ENCODE measurements at places on chromosomes 2 and 18.

GRCh38 chr2:120388222-120389035 lies 42.5 kb downstream of the INHBB start:
- DNase-seq, result no peak

DNA sequence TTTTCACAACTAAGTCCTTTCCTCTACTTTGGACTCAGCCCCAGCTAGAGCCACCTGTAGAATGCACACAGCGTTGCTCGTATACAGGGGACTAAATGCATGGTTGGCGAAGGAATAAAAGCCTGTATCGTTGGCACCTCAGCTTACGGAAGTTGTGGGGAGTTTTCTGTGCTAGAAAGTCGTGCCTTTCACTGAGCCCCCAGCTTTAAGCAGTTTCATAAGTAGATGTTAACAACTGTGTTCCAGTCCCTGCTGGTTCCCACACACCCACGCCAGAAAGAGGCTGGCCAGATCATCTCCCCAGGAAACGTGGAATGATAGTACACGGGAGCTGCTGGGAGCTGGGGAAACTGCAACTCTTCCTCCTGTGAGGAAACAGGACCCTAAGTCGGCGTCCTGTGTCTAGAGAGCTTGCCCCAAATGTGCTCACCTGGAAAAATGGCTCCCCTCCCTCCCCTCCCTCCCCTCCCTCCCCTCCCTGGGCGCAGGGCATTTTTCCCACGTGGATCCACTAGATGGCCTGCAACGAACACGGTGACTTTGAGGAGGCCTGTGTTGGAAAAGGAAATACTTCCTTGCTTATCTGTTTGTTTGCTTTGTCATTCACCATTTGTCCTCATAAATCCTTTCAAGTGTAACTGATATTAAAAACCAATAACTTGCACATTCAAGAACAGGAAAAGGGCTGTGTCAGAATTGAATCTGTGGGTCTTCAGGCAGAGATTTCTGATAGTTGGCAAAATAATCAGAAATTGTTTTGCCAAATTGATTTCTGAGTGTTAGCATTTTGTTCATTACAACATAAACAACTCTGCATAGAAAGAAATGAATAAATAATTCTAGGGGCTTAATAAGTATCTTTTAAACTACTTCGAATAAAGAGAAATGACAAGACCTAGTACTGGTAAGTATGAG lies 43.9 kb upstream of the RFX8 start:
- DNase-seq, result no peak

- no peak for DNase-seq
Measured at GRCh38 chr2:128702616-128703015, 383.9 kb upstream of the HS6ST1 start.

- no peak for DNase-seq
Measured at GRCh38 chr2:219072741-219073250, 12.1 kb upstream of the IHH start.

DNA sequence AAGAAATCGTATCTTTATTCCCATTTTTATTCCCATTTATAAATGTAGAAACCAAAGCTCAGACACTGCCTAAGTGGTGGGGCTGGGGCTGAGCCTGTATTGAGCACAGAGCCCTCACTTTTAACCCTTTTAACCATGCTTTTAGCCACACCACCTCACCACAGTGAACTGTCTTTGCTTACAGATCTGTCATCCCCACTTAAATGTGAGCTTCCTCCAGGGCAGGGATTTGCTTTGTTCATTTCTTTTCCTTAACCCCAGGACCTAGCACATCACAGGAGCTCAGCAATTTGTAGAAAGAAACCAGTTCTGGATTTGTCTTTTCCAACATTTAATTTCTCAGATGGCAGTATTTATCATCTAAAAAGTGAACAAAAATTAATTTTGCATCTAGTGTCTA lies 2.2 kb downstream of the BOD1L2 start:
- DNase-seq, result no peak

DNA sequence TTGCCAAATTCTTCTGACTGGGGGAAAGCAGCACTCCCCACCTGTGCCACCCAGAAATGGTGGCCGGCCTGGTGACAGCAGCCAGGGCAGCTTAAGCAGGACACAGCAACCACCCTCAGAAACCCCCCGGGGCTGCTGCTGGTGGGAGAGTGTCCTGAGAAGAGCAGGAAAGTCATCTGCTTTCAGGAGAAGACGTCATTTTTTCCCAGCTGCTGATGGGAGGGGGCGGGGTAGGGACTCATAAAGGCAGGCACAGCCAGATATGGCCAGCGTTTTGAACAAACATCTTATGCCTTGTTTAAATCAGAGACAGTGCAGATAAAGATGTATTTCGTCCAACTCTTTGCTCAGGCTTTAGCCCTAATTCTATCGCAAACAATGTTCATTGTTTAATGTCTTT lies 139.5 kb downstream of the LRRC30 start:
- no peak for DNase-seq

DNA sequence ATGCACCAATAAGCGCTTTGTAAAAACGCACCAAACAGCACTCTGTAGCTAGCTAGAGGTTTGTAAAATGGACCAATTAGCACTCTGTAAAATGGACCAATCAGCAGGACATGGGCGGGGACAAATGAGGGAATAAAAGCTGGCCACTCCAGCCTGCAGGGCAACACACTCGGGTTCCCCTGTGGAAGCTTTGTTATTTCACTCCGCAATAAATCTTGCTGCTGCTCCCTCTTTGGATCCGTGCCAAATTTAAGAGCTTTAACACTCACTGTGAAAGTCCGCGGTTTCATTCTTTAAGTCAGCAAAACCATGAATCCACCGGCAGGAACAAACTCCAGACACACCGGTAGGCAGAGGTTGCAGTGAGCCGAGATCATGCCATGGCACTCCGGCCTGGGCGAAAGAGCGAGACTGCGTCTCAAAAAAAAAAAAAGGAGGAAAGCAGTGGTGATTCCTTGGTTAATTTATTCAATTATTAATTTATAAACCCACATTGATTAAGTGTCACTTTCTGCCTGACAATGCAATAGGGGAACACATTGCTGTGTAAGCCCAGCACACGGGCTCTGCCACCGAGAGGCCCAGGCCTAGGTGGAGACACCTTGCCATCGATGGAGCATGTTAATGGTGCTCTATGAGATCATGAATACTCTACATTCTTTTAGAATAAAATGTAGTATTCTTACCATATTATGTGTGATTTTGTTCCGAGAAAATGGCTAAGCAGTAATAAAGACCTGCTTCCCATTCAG lies 687.6 kb upstream of the HS6ST1 start:
- DNase-seq, result peak; percentile 21

DNA sequence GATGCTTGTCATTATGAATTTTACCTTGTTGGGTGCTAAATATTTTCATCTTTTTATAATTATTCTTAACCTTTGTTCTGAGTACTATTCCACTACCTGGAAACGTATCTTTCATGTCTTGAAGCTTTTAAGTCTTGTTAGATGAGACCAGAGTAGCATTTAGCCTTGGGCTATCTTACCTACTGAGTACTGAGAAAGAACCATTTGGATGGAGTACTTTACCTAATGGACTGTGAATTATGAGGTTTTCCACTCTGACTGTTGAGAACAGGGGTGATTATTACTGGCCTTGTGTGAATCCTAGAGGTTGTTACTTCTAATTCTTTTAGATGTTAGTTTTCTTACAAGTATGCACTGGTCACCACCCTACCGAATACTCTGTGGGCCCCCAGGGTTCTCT lies 63.5 kb downstream of the CCDC102B start:
- no peak for DNase-seq

GRCh38 chr2:75710220-75710576 lies 517 bp downstream of the GCFC2 start:
- DNase-seq, result no peak

GRCh38 chr2:36190097-36190496 lies 165.5 kb upstream of the CRIM1 start:
- DNase-seq, result no peak

- DNase-seq, result no peak
Measured at GRCh38 chr2:126914811-126915500, 16.3 kb downstream of the TEX51 start.

DNA sequence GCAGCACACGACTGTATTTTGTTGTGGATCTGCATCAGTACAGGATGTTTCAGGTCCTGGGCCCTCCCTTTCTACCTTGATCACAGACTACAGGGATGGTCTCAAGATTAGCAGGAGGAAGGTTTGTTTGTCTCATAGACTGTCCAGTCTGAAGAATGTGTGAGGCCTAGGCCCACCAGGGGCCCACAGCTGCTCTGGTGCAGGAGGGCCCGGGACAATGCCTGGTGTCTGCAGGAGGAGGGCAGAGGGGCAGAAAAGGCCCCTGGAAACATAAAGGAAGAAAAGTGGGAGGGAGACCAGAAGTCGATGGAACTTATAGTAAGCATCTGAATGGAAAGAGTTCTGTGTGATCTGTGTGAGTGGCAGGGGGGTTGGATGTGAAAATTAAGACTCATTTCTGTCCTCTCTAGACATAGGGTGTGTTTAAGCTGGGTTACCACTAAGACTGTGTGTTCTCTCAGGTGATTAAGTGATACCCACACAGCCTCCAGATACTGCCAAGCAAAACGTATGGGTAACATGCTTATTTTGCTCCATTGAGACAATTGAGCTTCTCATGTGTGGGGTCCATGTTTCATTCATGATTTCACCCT lies 33.4 kb upstream of the LPIN2 start:
- DNase-seq, result no peak

DNA sequence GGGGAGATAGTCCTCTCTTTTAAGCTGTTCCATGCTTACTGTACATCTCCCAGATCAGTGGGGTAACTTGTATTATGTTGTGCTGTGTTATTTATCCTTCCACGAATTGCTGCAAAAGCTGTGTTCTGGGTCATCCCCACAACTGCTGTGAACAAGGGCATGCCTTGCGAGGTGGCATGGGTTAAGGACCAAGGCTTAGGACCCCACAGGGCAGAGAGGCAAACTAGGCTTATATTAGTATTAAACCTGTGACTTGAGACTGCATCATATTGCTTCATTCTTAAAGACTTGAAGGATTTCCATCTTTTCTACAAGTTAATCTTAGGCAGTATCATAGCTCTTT lies 19.9 kb downstream of the RND3 start:
- no peak for DNase-seq

- no peak for DNase-seq
Measured at GRCh38 chr18:2406544-2406943, 164.8 kb downstream of the METTL4 start.

DNA sequence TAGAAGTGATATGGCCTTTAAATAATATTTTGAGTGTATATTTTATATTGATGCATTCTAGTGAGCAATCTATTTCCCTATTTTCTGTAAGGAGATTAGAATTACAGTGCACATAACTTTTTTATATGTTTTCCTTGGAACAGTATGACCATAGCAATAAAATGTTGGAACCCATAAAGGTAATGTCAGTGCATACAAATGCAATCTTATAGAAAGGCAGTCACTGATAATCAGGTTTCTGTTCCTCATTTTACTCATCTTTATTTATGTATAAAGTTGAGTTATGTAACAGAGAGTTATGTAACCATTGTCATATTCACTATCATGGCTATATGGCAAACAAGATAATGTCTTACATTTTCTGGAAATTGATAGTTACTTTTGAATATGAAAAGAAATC lies 179.9 kb upstream of the NETO1 start:
- no peak for DNase-seq

DNA sequence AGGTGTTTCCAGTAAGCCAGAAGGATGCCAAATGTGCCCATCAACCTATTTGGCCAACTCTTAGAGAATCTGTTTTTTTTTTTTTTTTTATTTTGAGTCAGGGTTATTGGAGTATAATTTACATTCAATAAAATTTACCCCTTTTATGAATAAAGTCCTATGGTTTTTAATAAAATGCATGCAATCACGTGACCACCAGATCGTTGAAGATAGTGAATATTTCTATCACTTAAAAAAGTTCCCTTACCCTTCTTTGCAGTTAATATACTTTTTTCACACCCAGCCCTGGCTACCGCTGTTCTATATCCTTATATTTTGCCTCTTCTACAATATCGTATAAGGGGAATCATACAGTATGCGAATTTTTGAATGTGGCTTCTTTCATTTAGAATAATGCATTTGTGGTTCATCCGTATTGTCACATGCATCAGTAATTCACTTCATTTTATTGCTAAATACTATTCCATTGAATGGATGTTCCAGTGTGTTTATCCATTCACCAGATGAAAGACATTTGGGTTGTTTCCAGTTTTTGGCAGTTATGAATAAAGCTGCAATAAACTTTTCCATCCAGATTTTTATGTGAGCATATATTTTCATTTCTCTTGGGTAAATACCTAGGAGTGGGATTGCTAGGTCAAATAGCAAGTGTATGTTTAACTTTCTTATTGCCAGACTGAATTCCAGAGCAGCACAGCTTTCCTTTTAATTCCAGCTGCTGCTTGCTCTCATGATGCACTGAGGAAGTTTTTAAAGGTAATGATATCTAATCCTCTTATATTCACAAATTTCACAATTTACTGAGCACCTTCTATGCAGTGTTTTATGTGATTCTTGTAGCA lies 156.3 kb upstream of the NT5C1B start:
- DNase-seq, result no peak

GRCh38 chr18:62106271-62106670 lies 80.6 kb downstream of the PIGN start:
- no peak for DNase-seq

DNA sequence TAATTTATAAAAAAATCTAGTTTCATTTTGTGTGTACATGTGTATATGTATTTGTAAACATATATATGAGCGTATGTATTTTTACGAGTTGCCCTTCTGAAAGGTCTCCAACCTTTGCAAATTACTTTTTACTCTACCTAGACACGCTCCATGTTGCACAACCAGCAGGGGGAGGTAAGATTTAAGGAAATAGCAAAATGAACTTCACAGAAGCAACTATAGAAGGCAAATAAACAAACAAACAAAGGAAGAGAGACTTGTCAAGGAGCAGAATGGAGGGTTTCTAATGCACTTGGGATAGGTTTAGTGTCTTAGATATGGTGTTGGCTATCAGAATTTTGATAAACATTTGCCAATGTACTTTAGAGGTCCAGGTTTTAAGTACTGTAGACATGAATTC lies 820.5 kb upstream of the POU3F3 start:
- DNase-seq, result no peak

GRCh38 chr2:238024986-238025385 lies 35.8 kb upstream of the SCLY start:
- DNase-seq, result no peak

DNA sequence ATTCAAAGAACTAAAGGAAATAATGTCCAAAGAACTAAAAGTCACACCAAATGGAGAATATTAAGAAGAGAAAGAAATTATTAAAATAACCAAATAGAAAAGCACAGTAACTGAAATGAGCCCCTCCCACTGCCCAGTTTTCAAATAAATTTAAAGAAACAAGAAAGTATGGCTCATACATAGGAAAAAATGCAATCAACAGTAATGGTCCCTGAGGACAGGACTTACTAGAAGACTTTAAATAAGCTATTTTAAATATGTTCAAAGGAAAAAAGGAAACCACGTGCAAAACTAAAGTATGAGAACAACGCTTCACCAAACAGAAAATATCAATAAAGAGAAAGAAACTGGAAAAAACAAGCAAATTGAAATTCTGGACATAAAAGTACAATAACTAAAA lies 58.9 kb downstream of the TMEM131 start:
- no peak for DNase-seq

DNA sequence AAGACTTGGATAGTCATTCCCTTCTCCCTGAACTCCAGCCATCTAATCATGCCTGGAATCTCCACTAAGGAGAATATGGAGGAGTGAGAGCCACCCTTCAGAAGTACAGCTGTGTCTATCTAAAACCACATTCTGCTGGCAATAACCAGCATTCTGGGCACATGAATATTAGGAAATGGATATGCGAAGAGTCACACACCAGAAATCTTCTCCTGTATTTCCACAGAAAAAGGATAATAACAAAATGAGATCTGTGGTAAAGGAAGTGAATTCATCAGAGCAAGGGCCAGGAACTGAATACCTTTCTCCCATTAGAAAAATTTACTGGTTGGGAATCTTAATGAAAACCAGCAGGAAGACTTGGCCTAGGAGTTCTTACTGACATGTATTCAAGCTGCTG lies 218.8 kb downstream of the SCG2 start:
- DNase-seq, result no peak

Data from NCI-H187 (cell line).